Tongue (tissue), 3 donors: ENCODE measurements at places on chromosomes 4 and X.
A peak's percentile ranks its signal among the peaks of the same experiment; 100 is the strongest.

DNA sequence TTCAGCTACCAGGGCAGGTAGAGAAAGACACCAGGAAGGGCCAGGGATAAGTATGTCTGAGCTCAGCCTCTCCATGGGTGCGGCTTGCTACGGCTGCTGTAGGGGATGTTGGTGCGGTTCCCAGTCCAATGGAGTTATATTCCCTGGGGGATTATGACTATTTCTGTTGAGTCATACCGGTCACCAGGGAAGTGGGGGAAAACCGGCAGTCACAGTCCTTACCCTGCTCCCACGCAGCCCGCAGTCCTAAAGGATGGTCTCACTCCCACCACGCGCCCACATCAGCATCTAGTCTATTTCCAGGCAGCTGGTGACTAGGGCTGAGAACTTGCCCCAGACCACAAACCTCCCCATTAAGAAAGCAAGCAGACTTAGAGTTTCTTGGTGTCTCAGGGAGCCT lies 191.6 kb downstream of the VEGFC start:
- no peak for DNase-seq

DNA sequence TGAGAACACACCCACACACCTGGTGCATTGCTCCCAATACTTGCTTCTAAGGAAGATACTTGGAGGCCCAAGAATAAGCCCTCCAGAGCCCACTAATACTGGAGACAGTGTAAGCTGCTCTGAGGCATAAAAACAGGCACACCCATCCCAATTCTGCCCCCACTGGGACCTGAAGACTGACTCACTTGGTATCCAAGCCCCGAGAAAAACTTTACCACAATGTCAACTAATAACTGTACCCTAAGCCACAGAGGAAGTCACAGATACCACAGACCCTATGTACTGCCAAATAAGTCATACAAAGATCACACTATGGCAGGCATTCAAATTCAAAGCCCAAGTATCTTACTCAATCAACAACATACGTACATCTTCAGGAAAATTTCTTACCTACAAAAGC lies 398.2 kb upstream of the SPANXN1 start:
- no peak for DNase-seq

- no peak for DNase-seq
Observed at GRCh38 chrX:123873956-123874355, 14.1 kb downstream of the XIAP start.

GRCh38 chrX:113906168-113906567 lies 677.7 kb upstream of the HTR2C start:
- DNase-seq, result peak; percentile 47

- DNase-seq, result no peak
Observed at GRCh38 chrX:39519566-39520301, 578.0 kb downstream of the BCOR start.
